ENCODE measurements at places on chromosomes 6 and 20.

GRCh38 chr6:46329568-46329967 lies 158.8 kb upstream of the ENPP5 start:
- DNase-seq: no peak

DNA sequence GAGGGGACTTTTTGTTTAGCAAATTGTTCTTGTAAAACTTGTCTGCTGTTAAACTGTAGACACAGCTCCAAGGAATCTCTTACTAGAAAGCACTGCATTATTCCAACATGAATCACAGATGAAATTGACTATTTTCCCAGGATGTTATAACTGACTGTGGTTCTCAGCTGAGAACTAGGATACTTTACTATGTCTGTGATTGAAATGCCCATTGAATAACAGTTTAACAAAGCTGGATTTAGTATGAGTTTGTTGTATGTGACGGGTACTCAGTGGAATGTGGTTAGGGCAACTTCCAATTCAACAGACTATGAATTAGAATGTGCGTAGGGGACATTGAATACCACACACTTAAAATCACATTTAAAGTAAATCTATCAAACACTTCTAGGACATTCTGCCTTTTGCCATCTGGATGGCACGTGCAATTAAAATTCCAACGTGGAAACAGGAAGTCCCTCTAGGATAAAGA lies 193.4 kb upstream of the PREP start:
- no peak for DNase-seq

- DNase-seq: no peak
Measured at GRCh38 chr20:35306931-35307517, 14.8 kb upstream of the FAM83C start.

GRCh38 chr6:116974526-116975316 lies 97.7 kb downstream of the RFX6 start:
- DNase-seq: no peak

GRCh38 chr6:79808921-79809320 lies 138.4 kb downstream of the ELOVL4 start:
- no peak for DNase-seq

DNA sequence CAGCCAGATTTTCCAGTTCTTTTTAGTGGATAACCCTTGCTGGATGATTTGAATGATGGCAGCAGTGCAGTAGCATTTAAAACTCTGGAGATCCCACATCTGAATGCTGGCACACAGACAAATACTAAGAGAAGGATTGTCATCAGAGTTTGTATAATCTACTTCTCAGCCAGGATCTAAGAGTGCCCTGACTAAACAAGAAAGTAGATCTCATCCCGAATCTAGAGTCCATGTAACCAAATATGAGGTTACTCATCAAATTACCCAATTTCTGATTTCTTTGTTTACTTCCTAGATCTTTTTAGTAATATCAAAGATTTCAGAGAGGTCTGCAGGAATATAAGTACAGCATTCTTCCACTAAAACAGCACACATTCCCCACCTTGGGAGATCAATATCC lies 7.8 kb downstream of the TMC2 start:
- DNase-seq: no peak

DNA sequence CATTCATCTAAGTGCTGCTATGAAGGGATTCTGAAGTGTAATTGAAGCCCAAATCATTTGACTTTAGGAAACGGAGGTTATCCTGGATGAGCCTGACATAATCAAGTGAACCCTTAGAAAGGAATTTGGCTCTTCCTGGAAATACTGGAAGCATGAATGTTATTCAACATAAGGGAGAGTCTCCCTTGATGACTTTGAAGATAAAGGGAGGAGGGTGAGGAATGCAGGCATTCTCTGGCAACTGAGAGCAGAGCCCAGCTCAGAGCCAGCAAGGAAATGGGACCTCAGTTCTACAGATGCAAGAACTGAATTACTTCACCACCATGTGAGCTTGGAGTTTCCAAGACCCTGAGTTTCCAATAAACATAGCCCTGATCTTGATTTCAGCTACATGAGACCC lies 168.2 kb downstream of the DLL1 start:
- no peak for DNase-seq

GRCh38 chr20:41177636-41178035 lies 40.3 kb downstream of the PLCG1 start:
- no peak for DNase-seq

DNA sequence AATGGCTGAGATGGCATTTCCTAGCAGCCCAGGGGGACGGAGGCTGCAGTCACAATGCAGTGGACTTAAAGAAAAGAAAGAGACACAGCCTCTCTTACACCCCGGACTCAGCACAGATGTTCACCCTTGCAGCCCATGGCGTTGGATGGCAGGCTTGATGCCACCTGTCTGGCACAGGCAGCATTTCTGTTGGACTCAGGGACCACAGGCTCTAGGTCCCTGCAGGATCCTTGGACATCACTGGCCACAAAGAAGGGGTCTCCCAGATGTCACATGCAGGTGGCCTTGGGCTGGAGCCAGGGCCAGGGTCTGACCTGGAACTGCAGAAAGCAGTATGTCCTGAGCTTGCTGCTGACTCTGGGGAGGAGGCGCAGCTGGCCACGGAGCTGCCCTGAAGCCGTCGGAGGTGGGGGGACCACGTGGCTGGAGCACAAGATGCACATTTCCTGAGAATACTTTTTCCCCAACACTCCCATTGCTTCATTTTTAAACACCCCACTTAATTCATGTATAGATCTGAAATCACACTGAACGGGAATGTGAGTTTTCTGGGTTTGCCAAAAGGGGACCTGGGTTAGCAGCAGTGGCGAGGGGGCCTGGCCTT lies 102.3 kb upstream of the SULF2 start:
- DNase-seq: no peak

GRCh38 chr6:141421378-141421777 lies 711.3 kb upstream of the GJE1 start:
- no peak for DNase-seq

- no peak for DNase-seq
Measured at GRCh38 chr6:144896289-144896688, 611.2 kb downstream of the UTRN start.

DNA sequence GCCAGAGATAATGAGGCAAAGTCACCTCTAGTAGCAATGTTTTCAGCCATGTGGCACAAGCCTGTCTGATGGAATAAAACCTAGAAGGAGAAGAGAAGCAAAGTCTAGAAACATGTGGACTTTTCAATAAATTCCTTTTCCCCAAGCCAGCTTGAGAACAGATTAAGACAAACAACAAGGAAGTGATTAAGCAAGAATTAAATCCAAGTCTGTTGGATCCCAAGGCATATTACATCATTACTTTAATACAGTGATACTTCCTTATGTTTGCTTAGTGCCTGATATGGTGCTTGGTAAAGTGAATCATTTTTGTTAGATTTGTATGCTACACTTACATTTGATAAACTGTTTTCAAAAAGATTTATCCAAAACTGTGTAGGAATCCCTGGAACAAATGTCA lies 260.3 kb upstream of the FAM83B start:
- no peak for DNase-seq

All from activated CD8-positive, alpha-beta memory T cell treated with anti-CD3 and anti-CD28 coated beads for 4 hours (primary cell).